ENCODE measurements at places on chromosomes 4 and X.

DNA sequence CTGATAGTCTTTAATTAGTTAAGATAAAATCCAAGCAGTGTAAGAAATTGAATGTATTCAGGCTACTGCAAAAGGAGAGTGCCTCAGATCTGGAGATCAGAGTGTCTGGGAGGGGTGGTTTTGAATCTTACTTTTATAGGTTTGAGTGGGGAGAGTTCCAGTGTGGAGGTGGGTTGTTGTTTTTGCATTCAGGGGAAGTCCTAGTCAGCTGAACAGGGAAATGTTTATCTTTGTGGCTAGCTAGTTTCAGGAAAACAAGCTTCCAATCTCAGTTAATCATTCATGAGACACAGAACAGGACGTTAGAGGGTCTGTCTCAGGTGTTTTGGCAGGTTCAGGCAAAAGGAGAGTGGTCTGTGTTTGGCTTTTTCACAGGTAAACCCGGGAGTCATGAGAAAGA lies 26.0 kb downstream of the ZNF81 start:
- H3K4me1 ChIP-seq = no peaks in the 10 kb centered on the region
- no peak for DNase-seq
- no peaks in the 10 kb centered on the region for H3K27me3 ChIP-seq
- H3K27ac ChIP-seq = no peak overlapping the region

- no peaks in the 10 kb centered on the region for H3K4me1 ChIP-seq
- DNase-seq = no peak
- no peaks in the 10 kb centered on the region for H3K27me3 ChIP-seq
- H3K36me3 ChIP-seq = no peaks in the 10 kb centered on the region
- H3K27ac ChIP-seq = no peak overlapping the region
These were observed 129.3 kb downstream of the CPEB2 start for GRCh38 chr4:15131551-15131950.

GRCh38 chr4:139622901-139623381 lies 42.7 kb upstream of the MGST2 start:
- H3K27ac ChIP-seq = no peak overlapping the region
- H3K4me3 ChIP-seq = no peak overlapping the region
- no peak for DNase-seq
- H3K4me1 ChIP-seq = no peaks in the 10 kb centered on the region

- no peak for DNase-seq
- H3K27ac ChIP-seq = no peak overlapping the region
- H3K4me3 ChIP-seq = no peak overlapping the region
- no peaks in the 10 kb centered on the region for H3K4me1 ChIP-seq
These were observed 321.3 kb downstream of the GALNTL6 start for GRCh38 chr4:172134521-172134920.

GRCh38 chr4:185950891-185951290 lies 118.1 kb upstream of the TLR3 start:
- H3K27me3 ChIP-seq = no peaks in the 10 kb centered on the region
- DNase-seq = no peak
- H3K4me1 ChIP-seq = no peaks in the 10 kb centered on the region

DNA sequence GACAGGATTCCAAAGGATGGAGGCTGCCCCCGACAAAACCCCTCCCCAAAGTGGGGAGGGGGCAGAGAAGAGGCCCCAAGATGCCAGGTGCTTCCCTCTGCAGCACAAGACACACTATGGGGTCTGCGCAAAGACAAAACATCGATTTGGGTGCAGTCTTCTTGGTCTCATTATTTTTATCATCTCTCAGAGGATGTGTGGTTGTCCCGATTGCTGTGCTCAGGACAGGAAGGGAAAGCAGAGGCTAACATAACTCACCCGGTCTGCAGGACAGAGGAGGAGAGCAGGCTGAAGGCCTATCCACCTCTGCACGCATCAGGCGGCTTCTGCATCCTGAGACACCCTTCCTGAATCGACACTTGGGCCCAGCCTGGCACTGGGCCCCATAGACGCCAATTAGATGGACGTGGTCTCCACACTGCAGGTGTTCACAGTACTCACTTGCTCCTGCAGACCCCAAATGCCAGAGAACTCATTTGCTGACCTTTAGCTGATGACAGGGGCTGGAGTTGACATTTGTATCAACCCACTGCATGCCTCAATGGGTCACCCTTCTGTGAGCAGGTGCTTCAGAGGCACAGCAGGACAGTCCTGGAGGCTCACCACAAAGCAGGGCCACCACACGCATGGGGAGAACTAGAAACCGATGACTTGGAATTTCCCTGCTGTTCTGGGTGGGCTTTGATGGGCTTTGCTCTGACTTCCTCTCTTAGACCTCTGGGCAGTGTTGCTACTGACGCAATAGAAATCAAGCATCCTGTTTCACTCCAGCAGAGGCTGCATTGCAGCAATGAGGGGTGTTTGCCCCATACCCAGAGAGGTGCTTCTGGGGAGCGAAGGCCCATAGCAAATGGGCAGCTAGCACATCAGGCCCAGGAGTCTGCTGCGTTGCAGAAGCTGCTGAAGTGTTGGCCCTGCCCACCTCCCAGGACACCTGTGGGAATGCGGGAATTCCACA lies 96.3 kb upstream of the ENPP6 start:
- no peak for DNase-seq
- H3K36me3 ChIP-seq = no peaks in the 10 kb centered on the region
- H3K4me3 ChIP-seq = no peak overlapping the region
- peaks cover 16% of the 10 kb centered on the region for H3K4me1 ChIP-seq
- no peak overlapping the region for H3K27ac ChIP-seq

DNA sequence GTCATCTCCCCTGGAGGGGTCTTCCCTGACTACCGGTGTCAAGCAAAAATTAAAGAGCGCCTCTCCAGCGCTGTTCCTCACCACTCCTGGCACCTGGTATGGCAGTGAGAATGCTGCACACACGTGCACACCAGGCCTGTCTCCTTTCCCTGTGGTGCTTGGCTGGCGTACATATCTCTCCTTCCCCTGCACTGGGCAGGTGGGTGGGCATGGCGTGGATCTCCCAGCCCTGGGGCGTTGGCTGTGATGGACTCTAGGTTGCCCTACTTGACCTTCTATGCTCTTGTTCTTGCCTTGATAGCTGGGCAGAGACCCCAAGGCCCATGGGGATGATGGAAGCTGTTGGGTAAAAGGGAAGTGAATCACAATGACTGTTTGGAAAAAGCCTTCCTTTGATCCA lies 109.2 kb downstream of the CLNK start:
- no peak for DNase-seq
- no peak overlapping the region for H3K27ac ChIP-seq
- H3K27me3 ChIP-seq = no peaks in the 10 kb centered on the region
- no peaks in the 10 kb centered on the region for H3K36me3 ChIP-seq
- no peak overlapping the region for H3K4me3 ChIP-seq

- no peak overlapping the region for H3K27ac ChIP-seq
- no peak for DNase-seq
- H3K4me3 ChIP-seq = no peak overlapping the region
- no peaks in the 10 kb centered on the region for H3K36me3 ChIP-seq
- no peaks in the 10 kb centered on the region for H3K4me1 ChIP-seq
These were observed 57.7 kb upstream of the SEC24B start for GRCh38 chr4:109375778-109376414.

DNA sequence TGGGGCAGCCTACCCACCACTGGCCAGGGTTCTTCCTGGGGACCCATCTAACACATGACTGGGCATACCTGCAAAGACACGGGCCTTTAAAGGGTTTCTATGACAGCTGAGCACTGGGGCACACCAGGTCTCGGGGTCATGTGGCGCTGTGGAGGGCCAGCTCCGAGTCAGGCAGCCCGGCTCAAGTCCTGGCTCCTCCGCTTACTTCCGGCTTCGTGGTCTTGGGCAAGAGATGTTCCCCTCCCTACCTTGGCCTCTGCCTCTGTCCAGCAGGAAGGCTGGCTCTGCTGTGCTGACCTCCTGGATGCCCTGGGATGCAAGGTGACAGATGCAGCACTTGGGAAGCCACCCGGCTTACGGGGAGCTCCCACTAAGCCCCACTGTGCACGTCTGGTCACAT lies 37.6 kb downstream of the HTRA3 start:
- H3K4me1 ChIP-seq = no peaks in the 10 kb centered on the region
- H3K27me3 ChIP-seq = peaks cover 90% of the 10 kb centered on the region
- no peak for DNase-seq
- no peaks in the 10 kb centered on the region for H3K36me3 ChIP-seq
- H3K4me3 ChIP-seq = no peak overlapping the region

DNA sequence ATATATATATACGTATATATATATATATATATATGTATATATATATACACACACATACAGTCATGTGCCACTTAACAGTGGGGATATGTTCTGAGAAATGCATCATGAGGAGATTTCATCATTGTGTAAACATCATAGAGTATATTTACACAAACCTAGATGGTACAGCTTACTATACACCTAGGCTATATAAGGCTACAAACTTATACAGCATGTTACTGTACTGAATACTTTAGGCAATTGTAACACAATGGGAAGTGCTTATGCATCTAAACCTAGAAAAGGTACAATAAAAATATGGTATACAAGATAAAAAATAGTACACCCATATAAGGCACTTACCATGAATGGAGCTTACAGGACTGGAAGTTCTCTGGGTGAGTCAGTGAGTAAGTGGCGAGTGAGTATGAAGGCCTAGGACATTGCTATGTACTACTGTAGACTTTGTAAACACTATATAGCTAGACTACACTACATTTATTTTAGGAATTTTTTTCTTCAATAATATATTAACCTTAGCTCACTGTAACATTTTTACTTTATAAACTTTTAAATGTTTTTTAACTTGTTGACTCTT lies 13.2 kb upstream of the CCSER1 start:
- H3K4me3 ChIP-seq = no peak overlapping the region
- H3K36me3 ChIP-seq = no peaks in the 10 kb centered on the region
- no peak for DNase-seq
- H3K27me3 ChIP-seq = no peaks in the 10 kb centered on the region

DNA sequence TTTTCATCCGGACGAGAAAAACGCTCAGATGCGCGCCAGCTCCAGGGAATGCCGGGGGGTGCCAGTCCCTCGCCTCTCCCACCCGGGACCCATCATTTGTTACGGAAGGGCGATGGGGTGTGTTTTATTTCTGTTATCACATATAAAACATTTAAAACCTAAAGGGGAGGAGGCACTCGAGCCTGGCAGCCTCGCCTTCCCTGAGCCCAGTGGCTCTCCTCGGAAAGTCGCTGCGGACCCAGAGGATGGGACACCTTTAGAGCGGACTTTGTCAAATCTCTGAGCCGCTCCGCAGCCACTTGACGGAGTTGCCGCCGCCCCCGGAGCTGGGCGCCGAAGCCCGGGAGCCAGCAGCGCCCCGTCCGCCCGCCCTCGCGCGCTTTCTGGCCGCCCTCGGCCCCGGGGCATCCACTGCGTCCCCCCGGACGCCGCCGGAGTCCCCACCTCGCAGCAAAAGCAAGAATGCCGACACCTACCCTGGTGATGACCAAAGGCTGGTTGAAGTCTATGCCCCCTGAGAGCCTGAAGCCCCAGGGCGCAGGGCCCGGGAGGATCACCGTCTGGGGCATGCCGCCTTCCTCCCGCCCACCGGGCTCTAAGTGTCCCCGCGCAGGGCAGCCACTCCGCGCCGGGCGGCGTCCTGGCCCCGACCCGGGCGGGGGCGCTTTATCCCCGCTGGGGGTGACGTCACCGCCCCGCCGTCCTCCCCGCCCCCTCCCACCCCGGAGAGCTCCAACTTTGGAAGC lies at the start of gene PDLIM3:
TSS of gene PDLIM3 (minus strand) at position 642 of the 746 bp plus-strand sequence. CDS start at position 569, 73 bp downstream.
- peaks cover 15% of the 10 kb centered on the region for H3K4me1 ChIP-seq
- DNase-seq = peak; percentile 77
- H3K4me3 ChIP-seq = peak within 1 kb of the TSS; percentile 89
- H3K27me3 ChIP-seq = no peaks in the 10 kb centered on the region
- H3K36me3 ChIP-seq = no peaks in the 10 kb centered on the region

GRCh38 chrX:24113181-24113580 lies 36.3 kb upstream of the ZFX start:
- no peaks in the 10 kb centered on the region for H3K4me1 ChIP-seq
- DNase-seq = no peak
- no peaks in the 10 kb centered on the region for H3K27me3 ChIP-seq
- H3K36me3 ChIP-seq = no peaks in the 10 kb centered on the region

- no peaks in the 10 kb centered on the region for H3K36me3 ChIP-seq
- no peaks in the 10 kb centered on the region for H3K27me3 ChIP-seq
- H3K27ac ChIP-seq = no peak overlapping the region
- DNase-seq = no peak
These were observed 80.5 kb downstream of the NHSL2 start for GRCh38 chrX:71991164-71991563.

DNA sequence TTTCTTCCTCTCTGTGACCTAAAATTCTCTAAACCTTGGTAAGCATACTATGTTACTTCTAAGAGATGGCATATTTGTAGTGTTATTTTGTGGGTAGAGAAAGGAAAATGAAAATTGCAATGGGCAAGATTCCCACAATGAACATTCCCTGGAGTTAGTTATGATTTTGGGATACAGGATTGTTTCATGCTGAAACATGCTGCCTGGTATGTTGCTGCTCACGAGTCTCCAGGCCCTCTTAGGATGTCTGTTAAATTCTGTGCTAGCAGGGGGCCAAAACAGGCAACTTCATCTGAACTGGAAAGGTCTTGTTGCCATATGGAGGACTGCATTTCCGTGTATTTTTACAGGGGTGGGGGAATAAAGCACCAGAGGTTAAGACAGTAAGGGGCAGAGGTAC lies 18.9 kb upstream of the MSMO1 start:
- H3K27ac ChIP-seq = no peak overlapping the region
- no peak for DNase-seq
- no peak overlapping the region for H3K4me3 ChIP-seq
- H3K36me3 ChIP-seq = no peaks in the 10 kb centered on the region

DNA sequence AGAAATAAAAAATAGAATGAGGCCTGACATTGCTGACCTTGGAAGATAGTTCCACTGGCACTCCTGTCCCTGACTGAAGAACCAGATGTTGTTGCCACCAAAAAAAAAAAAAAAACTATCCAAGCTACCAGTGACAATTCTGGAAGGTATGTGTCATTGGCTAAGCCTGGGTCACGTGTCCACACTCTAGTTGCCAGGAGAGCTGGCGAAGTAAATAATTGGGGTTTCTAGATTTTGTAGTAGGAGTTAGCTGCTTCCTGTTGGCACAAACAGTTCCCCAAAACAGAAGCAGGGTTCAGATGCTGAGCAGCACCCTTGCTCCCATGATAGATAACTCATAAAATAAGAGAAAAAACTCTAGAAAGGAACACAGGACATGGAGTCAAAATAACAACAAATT lies 20.5 kb downstream of the MND1 start:
- no peak overlapping the region for H3K4me3 ChIP-seq
- H3K4me1 ChIP-seq = no peaks in the 10 kb centered on the region
- no peak overlapping the region for H3K27ac ChIP-seq
- no peaks in the 10 kb centered on the region for H3K27me3 ChIP-seq

GRCh38 chrX:1484638-1485019 lies 31.9 kb upstream of the ASMTL start:
- no peak overlapping the region for H3K4me3 ChIP-seq
- H3K36me3 ChIP-seq = no peaks in the 10 kb centered on the region
- peaks cover 9% of the 10 kb centered on the region for H3K4me1 ChIP-seq
- DNase-seq = no peak
- H3K27ac ChIP-seq = no peak overlapping the region
- no peaks in the 10 kb centered on the region for H3K27me3 ChIP-seq

GRCh38 chrX:32877592-32877991 lies 333.8 kb downstream of the DMD start:
- no peaks in the 10 kb centered on the region for H3K36me3 ChIP-seq
- no peak overlapping the region for H3K4me3 ChIP-seq
- DNase-seq = no peak
- no peak overlapping the region for H3K27ac ChIP-seq
- H3K27me3 ChIP-seq = no peaks in the 10 kb centered on the region

Data from MM.1S (cell line).